Stimulated activated CD4-positive, alpha-beta T cell treated with anti-CD3 and anti-CD28 coated beads, Interleukin-1b, Interleukin-23, amount 100 ng/mL, for 1 hour (primary cell): ENCODE measurements at places on chromosomes 5 and 9.

DNA sequence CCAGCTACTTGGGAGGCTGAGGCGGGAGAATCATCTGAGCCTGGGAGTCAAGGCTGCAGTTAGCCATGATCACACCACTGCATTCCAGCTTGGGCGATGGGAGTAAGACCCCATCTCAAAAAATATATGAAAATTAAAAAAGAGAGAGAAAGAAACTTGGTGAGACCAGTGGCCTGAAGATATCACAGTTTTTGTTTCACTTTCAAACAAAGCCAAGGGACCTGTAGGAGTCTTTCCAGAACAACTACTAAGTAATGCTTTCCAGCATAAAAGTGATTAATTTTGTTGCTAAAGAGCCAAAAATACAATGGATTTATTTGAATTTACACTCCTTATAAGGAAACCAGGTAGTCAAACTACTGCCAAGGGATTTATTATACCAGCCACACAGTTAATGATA is 23.5 kb downstream of the GKAP1 start:
- DNase-seq = no peak

- no peak for DNase-seq
Measured at GRCh38 chr5:76495870-76496269, 92.8 kb downstream of the IQGAP2 start.

DNA sequence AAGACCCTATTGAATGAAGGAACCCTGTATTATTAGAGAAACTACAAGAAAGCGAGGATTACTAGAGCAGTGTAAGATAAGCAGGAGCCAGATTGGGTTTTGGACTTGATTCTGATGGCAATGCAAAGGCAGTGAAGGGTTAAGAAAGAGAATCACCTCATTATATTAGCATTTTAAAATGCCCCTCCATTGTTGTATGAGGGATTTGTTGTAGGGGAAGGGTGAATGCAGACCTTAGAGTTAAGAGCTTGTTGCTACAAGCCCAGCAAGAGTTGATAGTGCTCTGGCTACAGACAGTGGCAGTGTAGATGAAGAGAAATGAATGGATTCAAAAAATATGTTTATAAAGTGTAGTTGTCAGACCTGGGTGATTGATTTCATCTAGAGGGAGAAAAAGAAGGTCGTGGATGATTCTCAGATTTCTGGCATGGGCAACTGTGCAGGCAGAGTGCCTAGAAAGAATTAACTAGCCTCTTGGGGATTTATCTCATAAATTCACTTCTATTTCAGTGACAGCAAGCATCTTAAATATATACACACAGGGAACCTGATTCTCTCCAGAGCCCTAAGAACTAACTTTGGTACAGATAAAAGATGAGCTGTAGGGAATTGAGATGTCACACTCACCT is 344.8 kb downstream of the ARRDC3 start:
- no peak for DNase-seq

- no peak for DNase-seq
Measured at GRCh38 chr9:72635197-72635596, 113.8 kb downstream of the TMC1 start.
